ENCODE measurements at places on chromosomes 11 and 22.

GRCh38 chr11:128924510-128925249 is 18.0 kb downstream of the TP53AIP1 start:
- no peak for DNase-seq

DNA sequence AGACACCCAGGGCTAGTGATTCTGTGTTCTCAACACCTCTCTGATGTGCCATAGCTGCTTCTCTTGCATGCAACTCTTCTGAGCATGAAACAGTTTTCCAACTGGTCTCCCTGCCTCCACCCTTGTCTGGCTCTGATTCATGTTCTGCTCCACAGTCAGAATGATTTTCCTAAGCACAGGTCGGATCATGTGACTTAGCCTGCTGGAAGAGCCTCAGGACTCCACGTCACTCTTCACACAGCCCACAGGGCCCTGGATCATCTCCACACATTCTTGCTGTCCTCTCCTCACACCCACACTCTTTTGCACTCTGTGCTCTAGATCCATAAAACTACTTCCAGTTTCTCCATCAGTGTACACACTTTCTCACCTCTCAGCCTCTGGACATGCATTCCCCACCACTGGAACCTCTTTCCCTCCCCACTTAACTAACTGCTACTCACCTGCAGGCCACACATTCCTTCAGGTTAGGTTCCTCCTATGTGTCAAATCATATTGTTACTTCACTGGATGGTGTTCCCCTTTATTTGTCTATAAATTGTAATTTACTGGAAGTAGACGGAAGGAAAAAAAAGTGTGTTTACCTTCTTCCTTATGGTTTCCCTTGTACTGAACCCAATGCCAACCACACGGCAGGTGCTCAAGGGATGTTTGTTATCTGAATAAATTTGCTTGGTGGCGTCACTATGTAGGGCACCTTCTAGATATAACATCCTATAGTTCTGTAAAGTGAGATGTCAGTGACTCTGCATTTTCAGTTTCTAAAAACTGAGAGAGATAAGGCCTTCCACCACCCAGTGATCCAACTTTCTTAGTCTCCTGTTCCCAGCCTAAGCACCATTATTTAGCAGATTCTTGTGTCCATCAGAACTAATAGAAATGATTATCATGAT is 133.7 kb downstream of the ETS1 start:
- peak; percentile 76 for DNase-seq

DNA sequence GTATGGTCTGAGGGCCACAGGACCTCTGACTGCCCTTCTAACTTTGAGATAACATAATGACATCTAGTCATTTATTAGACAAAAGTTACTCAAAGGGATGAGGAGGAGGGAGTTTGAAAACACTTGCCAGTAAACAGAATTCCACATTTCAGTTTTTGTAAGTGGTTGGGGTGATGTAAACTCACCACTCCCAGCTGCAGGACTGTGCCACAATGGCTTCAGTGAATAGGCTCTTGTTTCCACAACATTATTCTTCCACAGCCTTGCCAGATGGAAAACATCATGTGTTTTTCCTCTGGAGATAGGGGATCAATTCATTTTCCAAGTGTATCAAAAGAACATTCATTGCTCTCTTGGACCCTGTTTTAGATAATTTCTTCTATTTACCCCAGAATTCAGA is 147.2 kb upstream of the BDNF start:
- no peak for DNase-seq

DNA sequence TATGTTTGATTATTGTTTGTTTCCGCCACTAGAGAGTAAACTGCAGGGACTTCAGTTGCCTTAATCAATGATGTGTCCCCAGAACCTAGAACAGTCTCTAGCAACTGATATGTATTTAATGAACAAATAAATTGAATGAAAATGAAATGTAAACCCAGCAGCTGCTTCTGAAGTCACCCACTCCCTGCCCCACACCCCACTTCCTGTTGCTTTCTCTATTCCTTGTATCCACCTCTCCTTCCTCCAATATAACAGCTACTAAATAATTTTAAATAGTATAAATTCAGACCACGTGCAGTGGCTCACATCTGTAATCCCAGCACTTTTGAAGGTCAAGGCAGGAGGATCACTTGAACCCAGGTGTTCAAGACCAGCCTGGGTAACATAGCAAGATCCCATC is 15.8 kb downstream of the MYH9 start:
- DNase-seq: no peak

GRCh38 chr22:23233752-23234408 is 53.6 kb downstream of the BCR start:
- peak; percentile 68 for DNase-seq

DNA sequence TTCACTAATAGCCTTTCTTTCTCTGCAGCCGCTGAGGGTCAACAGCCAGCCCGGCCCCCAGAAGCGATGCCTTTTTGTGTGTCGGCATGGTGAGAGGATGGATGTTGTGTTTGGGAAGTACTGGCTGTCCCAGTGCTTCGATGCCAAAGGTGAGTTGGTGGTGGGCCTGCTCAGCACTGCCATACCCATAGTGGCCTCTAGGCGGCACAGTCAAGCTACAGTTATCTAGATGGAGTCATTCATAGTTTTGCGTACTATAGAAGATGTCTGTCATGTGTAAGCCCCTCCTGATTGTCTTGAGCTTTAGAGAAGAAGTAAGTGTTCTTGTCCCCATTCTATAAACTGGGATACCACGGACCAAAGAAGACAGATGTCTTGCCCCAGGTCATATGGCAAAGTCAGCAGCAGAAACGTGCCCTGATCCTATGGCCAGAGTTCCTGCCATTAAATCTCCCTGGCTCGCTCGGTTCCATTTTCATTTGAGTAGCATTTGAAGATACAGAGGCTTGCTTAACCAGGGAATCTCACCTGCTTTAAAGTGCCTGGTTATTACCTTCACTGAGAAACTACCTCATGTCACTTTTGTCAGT is 42.1 kb upstream of the CRTAM start:
- no peak for DNase-seq

DNA sequence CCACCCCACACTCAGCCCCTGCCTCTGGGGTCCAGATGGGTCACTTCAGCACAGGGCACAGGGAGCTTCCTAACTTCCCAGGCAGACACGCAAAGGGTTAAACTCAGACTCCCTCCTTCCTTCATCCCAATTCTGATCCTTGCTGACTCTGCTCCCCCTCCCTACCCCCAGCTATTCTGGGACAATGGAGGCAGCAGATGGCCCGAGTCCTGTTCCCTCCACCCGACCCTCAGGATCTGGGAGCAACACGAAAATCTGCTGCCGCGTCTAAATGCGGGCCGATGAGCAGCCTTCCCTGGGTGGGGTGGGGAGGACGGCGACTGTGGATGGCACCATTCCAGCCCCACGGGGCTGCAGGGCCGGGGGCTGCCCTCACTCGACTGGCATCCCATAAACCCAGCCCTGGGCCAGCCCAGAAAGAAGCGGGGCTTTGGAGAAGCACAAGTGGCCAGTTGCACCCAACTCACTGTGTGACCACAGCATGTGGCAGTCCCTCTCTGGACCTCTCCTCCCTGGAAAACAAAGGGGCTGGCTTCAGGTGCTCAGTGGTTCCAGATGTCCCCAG is 18.7 kb downstream of the MFNG start:
- no peak for DNase-seq

GRCh38 chr11:9710223-9710622 is 46.3 kb downstream of the SWAP70 start:
- DNase-seq: no peak

All from left cardiac atrium (tissue), 4 donors.